ENCODE measurements at places on chromosomes 12 and 14. TPM values are rescaled to one million over a fixed set of nuclear protein-coding genes. Genes with fewer than 3 reads are reported as not detected.

DNA sequence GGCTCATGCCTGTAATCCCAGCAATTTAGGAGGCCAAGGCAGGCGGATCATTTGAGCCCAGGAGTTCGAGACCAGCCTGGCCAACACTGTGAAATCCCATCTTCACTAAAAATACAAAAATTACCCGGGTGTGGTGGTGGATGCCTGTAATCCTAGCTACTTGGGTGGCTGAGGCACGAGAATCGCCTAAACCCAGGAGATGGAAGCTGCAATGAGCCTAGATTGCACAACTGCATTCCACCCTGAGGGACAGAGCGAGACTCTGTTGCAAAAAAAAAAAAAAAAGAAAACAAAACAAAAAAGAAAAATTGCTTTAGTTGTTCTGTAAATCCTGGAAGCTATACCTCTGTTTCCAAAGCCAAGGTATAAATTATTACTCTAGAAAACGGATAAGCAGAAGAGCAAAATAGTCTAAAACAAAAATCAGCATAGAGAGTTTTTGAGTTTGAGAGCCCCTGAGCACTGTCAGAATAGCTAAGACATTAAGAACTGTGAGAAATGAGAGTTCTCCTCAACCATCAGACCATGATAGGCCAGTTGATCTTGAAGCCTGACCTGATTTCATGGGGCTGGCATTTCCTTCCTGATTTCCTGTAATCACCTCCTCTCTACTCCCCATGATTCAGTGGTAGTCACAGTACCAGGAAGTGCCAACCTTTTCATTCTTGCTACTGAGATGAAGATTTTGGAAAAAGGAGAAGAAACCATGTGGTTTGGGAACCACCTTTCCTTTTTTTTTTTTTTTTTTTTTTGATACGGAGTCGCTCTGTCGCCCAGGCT, 31.7 kb downstream of the ATP2A2 start:
- DNase-seq = no peak
- peak overlapping the region; percentile 15 for H3K27ac ChIP-seq
- no peaks in the 10 kb centered on the region for H3K27me3 ChIP-seq
- no peak overlapping the region for H3K4me3 ChIP-seq
- H3K36me3 ChIP-seq = peaks cover 18% of the 10 kb centered on the region
- no peaks in the 10 kb centered on the region for H3K4me1 ChIP-seq

DNA sequence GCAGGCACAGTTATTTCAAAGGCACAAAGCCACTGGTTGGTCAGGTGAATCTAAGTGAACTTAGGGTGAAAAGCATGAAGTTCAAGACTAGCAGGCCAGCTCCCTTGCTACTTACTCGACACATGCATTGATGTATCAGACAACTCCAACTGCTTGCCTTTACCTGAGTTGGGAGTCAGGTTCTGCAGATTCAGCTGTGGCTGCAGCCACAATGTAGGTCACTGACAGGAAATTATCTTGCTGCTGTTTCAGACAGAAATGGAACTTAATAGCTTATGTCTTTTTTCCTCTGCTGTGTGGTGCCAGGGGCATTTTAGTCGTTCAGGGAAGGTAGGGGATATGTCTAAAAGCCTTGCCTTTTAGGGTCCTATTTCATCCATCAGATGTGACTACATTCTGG, 125.6 kb upstream of the RPH3A start:
- no peak overlapping the region for H3K27ac ChIP-seq
- no peaks in the 10 kb centered on the region for H3K27me3 ChIP-seq
- no peak for DNase-seq
- peaks cover 11% of the 10 kb centered on the region for H3K4me1 ChIP-seq
- H3K4me3 ChIP-seq = no peak overlapping the region

The HPD gene
- total RNA-seq = 0.58 TPM

The ARL6IP4 gene
- total RNA-seq = 231 TPM

DNA sequence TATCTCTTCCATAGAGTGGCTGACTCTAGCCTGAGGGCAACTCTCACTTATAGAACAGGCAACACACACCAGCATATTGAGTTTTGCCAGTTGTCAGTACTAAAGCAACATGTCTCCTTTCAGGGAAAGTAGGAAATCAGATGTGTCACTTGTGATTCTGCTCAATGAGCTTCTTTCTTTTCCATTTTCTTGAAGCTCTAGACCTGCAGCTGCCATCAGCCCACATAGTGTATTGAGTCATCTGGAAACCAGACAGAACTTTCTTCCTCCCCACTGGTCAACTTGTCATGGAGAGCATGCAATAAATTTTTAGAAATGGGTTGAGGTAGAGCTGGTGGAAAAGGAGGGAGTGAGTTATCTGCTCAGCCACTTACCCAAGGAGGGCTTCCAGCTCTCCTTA, 209.0 kb upstream of the PLEKHG7 start:
- H3K36me3 ChIP-seq = no peaks in the 10 kb centered on the region
- no peaks in the 10 kb centered on the region for H3K27me3 ChIP-seq
- no peak overlapping the region for H3K27ac ChIP-seq
- H3K4me3 ChIP-seq = no peak overlapping the region

- no peak overlapping the region for H3K4me3 ChIP-seq
- H3K36me3 ChIP-seq = peaks cover 4% of the 10 kb centered on the region
- no peaks in the 10 kb centered on the region for H3K4me1 ChIP-seq
- H3K27ac ChIP-seq = no peak overlapping the region
Measured at GRCh38 chr12:125143491-125143890, 78.3 kb downstream of the AACS start.

- no peaks in the 10 kb centered on the region for H3K36me3 ChIP-seq
- H3K27me3 ChIP-seq = peaks cover 2% of the 10 kb centered on the region
- no peaks in the 10 kb centered on the region for H3K4me1 ChIP-seq
- H3K4me3 ChIP-seq = no peak overlapping the region
Measured at GRCh38 chr12:98465950-98466602, 49.3 kb upstream of the TMPO start.

The SLC22A17 gene
- total RNA-seq = 17.3 TPM

GRCh38 chr12:53466640-53467039, 14.7 kb downstream of the PCBP2 start:
- H3K36me3 ChIP-seq = peaks cover 98% of the 10 kb centered on the region
- no peaks in the 10 kb centered on the region for H3K4me1 ChIP-seq
- no peak overlapping the region for H3K4me3 ChIP-seq
- no peaks in the 10 kb centered on the region for H3K27me3 ChIP-seq
- H3K27ac ChIP-seq = no peak overlapping the region

GRCh38 chr12:4297617-4298016, 23.4 kb upstream of the TIGAR start:
- H3K27ac ChIP-seq = no peak overlapping the region
- no peaks in the 10 kb centered on the region for H3K27me3 ChIP-seq
- no peak overlapping the region for H3K4me3 ChIP-seq
- peaks cover 24% of the 10 kb centered on the region for H3K4me1 ChIP-seq

The NANOG gene
- 0.64 TPM for total RNA-seq

GRCh38 chr14:75449036-75449435, 21.2 kb downstream of the JDP2 start:
- no peak for DNase-seq
- no peaks in the 10 kb centered on the region for H3K36me3 ChIP-seq
- no peaks in the 10 kb centered on the region for H3K4me1 ChIP-seq
- H3K4me3 ChIP-seq = no peak overlapping the region

GRCh38 chr14:50396631-50397389, at the start of gene CDKL1:
CDKL1 (minus strand) TSS chr14:50396881; CDS start chr14:50395868, 1,013 bp downstream.
- DNase-seq = no peak
- H3K27ac ChIP-seq = no peak within 1 kb of the TSS
- H3K4me1 ChIP-seq = peaks cover 14% of the 10 kb centered on the region
- H3K4me3 ChIP-seq = peak within 1 kb of the TSS; percentile 56
- no peaks in the 10 kb centered on the region for H3K36me3 ChIP-seq

Data from T-cell (primary cell).